ENCODE measurements at places on chromosomes 12 and 14.

- DNase-seq: no peak
These were observed 104.4 kb upstream of the TMEM132D start for GRCh38 chr12:130008241-130008640.

GRCh38 chr12:109951751-109952150, 44.4 kb downstream of the GIT2 start:
- no peak for DNase-seq

DNA sequence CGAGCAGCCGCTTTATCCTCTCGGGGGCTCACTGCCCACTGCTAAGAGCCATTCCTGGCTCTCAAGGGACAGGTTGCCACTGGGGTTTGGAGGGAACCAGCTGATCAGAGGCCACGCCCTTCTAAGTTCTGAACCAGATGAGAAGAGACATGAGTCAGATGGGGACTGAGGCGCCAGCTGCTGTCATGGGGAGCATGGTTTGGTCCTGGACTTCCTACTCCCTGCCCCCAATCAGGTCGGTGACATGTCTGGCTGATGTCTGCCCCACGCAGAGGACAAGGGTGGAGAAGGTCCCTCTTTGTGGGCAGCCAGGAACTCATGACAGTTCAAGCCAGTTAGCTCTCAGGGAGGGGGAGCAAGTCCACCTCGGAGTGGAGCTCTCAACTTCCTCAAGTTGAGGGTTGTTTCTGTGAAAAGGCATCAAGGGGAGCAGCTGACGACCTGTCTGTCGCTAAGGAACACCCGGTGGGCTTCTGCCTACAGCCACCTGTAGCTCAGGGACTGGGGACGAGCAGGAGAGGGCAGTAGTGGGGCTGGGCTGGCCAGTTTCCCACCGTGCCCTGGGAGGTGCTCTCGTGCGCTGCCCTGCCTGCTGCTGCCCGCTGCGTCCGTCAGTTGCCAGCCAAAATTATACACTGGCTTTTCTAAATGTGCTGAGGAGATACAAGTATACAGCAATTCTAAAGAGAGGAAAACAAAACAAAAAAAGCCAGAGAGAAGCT, 20.5 kb downstream of the PSMC1 start:
- peak; percentile 14 for DNase-seq

DNA sequence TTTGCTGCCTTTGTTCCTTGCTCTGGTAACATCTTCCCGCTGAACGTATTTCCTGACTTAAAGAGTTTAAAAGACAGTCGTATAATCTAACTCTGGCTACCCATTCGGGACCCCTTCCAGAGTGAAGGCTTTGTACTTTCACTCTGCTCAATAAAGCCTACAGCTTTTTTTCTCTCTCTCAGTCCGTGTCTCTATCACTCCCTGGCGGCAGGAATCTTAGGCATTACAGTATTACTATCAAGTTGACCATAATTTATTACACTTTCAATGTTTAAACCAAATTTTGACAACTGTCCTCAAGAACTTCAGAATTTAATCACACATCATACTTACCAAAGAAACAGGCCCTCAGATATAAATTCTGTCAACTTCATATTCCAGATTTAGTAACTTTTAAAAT, 967.9 kb downstream of the FSCB start:
- DNase-seq: no peak

DNA sequence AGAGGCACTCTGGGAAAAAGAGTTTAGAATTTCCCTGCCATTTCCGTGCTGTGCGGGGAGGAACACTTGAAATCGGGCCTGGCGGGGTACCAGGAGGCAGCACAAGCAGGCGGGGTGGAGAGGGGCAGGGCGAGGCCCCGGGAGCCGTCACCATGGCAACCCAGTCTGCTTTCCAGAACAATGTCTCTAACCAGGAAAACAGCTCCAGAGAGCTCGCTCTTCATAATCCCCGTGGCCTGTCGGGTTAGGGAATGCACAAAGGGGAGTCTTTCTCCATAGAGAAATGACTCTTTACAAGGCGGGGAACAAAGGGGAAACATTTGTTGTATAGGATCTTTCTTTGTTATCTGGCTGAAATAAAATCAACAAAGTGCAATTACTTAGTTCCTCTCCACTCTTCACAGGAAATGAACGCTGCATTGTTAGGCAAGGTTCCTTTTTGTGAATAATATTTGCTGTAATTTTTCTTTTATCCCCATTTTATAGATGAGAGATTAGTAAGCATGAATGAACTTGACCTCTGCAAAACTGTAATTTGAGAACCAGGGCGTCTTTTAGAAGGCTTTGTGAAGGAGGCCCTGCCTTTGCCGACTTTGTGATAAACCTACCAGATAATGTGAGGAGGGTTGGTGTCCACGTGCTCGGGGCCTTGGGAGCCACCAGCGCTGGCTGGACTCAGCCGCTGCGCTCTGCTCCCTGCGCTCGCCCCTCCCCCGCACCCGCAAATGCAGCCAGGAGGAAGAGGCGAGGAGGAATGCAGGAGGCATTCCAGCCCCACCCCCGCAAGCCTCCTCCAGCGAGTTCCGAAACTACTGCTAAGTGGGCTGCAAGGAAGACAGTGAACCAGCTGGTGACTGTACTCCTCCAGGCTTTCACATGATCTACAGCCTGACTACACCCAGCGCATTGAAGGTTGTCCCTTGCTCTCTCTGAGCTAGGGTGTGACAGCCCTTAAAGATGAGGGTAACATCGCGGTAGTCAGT, 105.2 kb upstream of the ATF7IP start:
- DNase-seq: peak; percentile 53

DNA sequence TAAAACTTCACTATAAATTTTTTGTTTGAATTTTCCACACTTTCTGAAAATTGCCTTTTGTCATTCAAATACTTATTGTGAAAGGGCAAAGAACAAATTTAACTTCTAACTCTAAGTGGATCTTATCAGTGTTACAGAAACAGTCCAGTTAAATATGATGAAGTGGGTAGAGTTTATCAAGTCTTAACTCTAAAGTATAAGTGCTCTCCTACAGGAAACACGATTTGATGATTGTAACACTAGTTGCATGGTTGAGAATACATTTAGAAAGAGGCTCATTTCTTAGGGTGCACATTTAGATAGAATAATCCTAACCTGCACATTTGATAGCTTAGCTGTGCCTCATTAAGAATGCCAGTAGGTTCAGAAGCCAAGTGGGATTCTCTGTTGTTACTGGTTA, 838.3 kb upstream of the ATXN7L3B start:
- DNase-seq: no peak

- DNase-seq: peak; percentile 89
These were observed 16.1 kb upstream of the KRT80 start for GRCh38 chr12:52207895-52208294.

- no peak for DNase-seq
These were observed 22.2 kb upstream of the C12orf71 start for GRCh38 chr12:27104546-27104945.

DNA sequence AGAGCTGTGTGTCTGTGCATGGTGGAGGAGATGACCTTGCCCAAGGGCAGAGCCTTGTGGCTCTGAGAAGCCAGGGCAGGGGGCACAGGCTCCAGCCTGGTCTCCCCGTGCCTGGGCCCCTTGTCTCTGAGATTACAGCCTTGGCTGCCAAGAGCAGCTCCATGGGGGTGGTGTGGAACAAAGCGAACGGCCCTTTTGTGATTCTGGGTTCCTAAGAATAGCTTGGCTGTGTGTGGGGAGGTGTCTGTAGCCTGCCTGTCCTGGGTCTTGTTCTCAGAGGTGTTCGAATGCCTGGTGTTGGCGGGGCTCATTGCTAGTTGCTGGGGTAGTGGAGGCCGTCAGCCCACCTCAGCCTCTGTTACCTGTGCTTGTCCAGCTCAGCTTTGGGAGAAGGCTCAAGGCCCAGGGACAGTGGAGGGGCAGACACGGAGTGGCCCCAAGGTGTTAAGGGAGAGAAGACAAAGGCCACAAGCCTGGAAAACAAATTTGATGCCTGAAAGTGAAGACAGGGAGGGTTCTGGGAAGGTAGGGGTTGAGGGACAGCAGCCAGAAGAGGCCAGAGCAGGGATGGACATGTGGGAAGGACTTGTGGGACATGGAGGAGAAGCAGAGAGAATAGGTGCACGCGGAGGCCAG, 7.4 kb upstream of the MYH7 start:
- DNase-seq: no peak

Measured in NB4 (cell line).